Uterus (tissue), 4 donors: ENCODE measurements at places on chromosomes 5 and 9. TPM values are rescaled to one million over a fixed set of nuclear protein-coding genes. Genes with fewer than 3 reads are reported as not detected.
A peak's percentile ranks its signal among the peaks of the same experiment; 100 is the strongest.

Gene FAM78A
- 3.8 TPM for total RNA-seq

DNA sequence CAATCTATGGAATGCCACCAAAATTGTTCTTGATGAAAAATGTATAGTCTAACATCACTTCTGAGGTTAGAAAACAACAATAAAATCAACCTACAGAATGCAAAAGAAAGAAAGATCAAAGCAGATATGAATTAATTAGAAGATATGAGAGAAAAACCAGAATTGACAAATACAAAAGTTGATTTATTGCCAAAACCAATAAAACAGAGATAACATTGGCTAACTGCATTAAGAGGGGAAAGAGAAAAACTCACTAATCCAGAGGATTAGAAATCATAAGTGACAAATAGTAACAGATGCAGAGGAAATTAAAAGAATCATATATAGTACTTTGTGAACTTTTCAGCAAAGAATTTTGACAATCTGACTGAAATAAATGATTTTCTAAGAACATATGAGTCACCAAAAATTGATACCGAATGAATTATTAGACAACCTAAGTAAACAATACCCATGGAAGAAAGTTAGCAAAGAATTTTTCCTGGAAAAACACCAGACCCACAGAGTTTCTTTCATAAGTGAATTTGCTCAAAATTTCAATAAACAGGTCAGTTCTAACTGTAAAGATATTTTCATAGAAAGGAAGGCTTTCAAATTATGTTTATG is 167.7 kb downstream of the AOPEP start:
- no peak for DNase-seq

Gene PCA3
- not detected for total RNA-seq

GRCh38 chr9:121708768-121709488 is 57.5 kb downstream of the DAB2IP start:
- no peak for DNase-seq

DNA sequence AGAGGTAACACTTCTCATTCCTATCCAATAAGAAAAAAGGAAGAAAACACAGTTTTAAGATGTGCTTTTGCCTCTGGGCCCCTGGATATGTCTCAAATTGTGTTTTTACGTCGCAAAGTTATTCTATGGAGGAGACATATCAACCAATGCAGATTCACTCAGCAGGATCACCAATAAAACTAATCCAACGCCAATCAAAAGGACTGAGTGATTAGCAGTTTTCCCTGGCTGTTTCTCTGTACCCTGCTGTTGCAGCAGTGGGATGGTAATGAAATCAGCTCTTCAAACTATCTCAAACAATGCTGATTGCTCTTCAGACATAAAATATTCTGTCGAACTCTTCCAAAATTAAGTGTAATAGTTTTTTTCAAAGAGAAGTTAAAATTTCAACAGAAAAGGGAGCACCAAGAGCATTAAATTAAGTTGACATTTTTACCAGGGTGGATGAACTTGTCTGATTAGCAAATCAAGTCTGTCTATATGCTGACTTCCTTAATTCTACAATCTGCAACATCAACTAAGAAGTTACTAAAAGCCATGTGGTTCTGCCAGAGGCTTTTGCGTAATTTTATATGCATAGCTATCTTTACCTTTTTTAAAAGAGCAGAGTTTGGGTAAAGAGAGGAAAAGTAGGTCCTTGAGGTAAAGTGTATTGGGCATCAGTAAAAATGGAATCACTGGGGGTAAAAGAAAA is 9.7 kb upstream of the HK3 start:
- no peak for DNase-seq

DNA sequence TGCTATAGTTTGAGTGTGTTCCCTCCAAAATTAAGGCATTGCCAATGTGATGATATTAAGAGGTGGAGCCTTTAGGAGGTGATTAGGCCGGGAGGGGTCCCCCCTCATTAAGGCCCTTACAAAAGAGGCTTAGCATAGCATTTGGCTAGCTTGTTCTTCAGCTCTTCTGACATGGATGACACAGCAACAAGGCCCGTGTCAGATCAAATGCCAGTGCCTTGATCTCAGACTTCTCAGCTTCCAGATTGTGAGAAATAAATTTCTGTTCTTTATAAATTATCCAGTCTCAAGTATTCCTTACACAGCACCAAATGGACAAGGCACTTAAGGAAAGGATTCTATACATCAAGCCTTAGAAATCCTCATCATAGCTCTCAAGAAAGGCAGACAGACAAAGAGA is 31.8 kb downstream of the SLC38A9 start:
- DNase-seq = no peak

- DNase-seq = no peak
Observed at GRCh38 chr5:103598997-103599566, 36.5 kb upstream of the NUDT12 start.

GRCh38 chr5:135833961-135834638 is 363 bp upstream of the SLC25A48 start:
- no peak for DNase-seq

GRCh38 chr5:57298985-57299491 is 125.2 kb downstream of the GPBP1 start:
- DNase-seq = peak; percentile 20

Gene PKN3
- 2.4 TPM for total RNA-seq

Gene GPR151
- not detected for total RNA-seq

GRCh38 chr9:74379718-74380117 is 117.4 kb upstream of the RORB start:
- no peak for DNase-seq

GRCh38 chr5:123505633-123506032 is 6.3 kb upstream of the CSNK1G3 start:
- no peak for DNase-seq

- no peak for DNase-seq
Observed at GRCh38 chr5:127950707-127951391, 132.7 kb upstream of the SLC12A2 start.

Gene SMAD5
- total RNA-seq = 132 TPM

Gene FOXD4L5
- 0.37 TPM for total RNA-seq

GRCh38 chr5:114237766-114238165 is 124.1 kb upstream of the KCNN2 start:
- no peak for DNase-seq

GRCh38 chr5:106875591-106876297 is 795.0 kb downstream of the EFNA5 start:
- no peak for DNase-seq

GRCh38 chr9:75265525-75265972 is 177.2 kb downstream of the OSTF1 start:
- DNase-seq = no peak

Gene LOX
- 78.3 TPM for total RNA-seq

Gene CATSPER3
- 0.48 TPM for total RNA-seq

DNA sequence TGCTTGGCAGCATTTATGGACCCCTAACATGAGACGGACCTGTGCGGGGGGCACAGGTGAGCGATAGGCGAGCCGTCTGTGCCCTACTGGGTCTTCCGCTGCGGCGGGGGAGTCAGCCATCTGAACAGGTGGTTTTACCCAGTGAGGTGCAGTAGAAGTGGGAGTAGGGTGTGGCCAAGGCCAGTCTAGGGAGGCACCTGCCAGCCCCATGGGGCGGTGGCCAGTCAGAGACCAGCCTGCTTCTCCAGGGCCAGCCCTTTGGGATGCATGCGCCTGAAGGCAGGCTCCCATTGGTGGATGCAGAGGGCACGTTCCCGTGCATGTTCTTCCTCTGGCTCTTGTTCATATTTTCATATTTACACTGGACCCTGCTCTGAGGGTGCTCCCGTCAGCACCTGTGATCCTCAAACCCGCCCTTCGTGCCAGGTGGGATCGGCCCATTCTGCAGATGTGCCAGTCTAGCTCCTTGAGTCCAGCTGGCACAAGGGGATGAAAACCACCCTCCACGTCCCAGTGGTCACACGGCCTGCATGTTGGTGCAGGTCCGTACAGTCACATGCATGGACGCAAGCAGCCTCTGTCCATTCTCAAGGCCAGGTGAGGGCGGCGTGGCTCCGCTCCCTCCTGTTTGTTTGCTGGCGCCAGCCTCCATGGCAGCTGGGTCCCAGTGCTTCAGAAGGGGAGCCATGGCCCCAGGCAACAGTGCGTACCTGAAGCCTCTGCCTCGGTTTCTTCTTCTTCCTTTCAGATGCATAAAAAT is 9.0 kb downstream of the COL5A1 start:
- DNase-seq = no peak

- DNase-seq = no peak
Observed at GRCh38 chr5:35717718-35718117, 100.1 kb downstream of the SPEF2 start.
